ENCODE measurements at places on chromosomes 2 and 18.

GRCh38 chr2:41949883-41950665 lies 97.7 kb upstream of the PKDCC start:
- no peak for DNase-seq

DNA sequence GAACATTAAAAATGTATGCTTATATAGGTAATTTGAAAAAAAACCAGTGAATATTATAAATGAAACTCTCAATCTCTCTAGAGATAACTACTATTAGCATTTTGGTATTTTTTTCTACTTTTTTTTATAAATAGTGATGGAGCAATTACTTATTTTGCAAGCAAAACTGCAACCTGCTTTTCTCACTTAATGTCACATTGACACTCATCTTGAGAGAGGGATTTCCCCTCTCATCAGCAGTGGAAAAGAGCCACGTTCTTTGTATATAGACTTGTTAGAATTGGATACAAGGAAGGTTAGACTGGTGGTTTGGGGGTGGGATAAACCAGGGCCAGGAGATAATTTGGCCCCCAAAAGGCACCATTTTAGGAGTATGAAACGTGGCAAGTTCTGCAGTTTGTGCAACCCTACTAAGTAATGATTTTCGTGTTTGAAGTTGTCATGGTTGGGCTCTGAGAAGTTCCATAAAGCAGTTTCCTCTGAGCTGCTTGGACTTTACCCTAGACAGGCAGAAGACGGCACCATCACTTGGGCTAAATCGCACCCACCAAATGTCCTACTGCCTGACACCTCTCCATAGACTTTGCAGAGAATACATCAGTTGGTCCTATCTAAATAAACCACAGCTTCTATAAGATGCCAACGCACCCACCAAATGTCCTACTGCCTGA lies 194.0 kb downstream of the ACTR3 start:
- DNase-seq, result no peak

DNA sequence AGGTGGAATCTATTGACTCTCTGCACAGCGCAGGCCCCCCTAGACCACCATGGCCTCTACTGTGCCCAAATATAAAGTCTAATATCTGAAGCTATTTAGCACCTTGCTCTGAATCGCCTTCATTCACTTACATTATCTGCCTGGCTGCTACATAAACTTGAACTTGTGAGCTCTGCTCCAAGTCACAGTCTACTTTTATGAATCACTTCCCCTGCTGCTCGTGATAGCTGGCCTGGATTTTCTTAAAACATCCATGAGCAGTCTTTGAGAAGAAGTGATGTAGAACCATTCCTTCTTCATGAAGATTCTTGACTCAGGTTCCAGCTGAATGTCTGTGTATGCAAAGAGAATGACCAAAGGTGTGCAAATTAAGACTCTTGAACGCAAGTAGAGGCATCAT lies 359.5 kb downstream of the RND3 start:
- DNase-seq, result no peak

DNA sequence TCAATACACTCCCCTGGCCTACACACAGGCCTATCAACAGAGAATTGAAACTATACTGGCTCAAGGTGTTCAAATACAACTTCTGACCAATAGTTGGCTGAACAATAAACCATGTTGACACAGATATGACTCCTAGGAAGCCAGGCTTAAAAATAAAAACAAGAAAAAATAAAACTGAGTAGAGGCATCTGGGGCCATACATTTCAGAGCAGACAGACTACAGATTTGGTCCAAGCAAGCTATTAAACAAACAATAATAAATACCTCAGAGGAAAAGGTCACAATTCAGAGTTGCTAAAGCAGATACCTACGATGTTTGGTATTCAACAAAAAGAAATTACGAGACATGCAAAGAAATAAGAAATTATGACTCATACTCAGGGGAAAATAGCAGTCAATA lies 132.8 kb upstream of the ACVR2A start:
- DNase-seq, result no peak

- DNase-seq, result no peak
These were observed 103.4 kb upstream of the SERTAD2 start for GRCh38 chr2:64757126-64757525.

DNA sequence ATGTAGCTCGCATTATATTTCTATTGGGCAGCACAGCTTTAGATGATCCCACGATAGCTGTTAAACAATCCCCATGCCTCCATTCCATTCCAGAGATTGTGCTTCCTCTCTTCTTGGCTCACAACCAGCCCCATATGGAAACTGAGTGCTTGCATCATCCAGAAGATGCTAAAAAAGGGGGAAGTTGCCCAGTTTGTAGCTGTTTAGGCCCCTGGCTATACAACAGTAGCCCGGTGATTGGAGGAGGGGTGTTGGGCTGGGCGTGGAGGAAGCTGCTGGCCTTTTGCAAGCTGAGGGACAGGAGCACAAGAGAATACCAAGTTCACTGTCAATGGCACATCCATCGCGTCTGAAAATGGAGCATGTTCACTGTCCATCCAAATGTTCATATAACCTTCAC lies 360.2 kb downstream of the ALK start:
- DNase-seq, result no peak
